ENCODE measurements at places on chromosomes 1 and 21.

DNA sequence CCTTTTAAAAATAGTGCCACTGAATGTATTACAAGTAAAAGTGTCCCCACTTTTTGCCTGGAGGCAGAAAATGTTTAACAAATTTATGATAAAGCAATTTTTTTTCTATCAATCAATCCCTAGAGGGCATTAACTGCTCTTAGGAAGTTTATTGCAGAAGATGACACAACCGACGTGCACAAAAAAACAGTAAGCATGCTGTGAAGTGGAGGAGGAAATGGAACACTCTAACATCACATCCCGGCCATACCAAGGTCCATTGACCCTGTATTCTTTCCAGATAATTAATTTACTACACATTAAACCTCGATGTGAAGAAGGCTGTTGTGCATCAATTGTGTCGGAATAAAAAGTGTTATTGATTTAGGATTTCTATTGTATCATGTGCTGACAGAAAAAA is 264.9 kb upstream of the NR5A2 start:
- H3K27me3 ChIP-seq: no peaks in the 10 kb centered on the region
- no peak overlapping the region for H3K4me3 ChIP-seq
- no peaks in the 10 kb centered on the region for H3K36me3 ChIP-seq
- no peak for DNase-seq
- H3K27ac ChIP-seq: no peak overlapping the region
- H3K4me1 ChIP-seq: no peaks in the 10 kb centered on the region

- peaks cover 15% of the 10 kb centered on the region for H3K27me3 ChIP-seq
- no peaks in the 10 kb centered on the region for H3K4me1 ChIP-seq
- no peaks in the 10 kb centered on the region for H3K36me3 ChIP-seq
- DNase-seq: no peak
- no peak overlapping the region for H3K27ac ChIP-seq
These were observed 57.6 kb downstream of the ABCA4 start for GRCh38 chr1:94063379-94063778.

DNA sequence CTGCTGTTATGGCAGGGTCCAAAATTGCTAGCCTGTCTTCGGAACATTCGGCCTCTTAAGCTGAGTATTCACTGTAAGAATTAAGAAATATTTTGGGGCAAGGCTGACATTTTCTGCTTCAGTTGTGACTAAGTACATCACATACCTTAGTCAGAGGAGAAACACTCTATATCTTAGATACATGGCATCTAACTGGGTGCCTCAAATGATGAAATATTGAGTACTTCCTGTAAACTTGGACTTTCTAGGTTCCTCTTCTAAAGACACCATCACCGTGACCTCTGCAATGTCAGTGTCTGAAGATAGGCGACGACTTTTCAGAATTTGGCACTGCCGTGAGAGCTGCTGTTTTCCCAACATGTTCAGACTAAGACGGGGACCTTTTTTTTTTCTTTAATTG is 65.6 kb downstream of the PCBP3 start:
- peak overlapping the region; percentile 19 for H3K27ac ChIP-seq
- H3K4me3 ChIP-seq: no peak overlapping the region
- H3K36me3 ChIP-seq: no peaks in the 10 kb centered on the region
- no peaks in the 10 kb centered on the region for H3K27me3 ChIP-seq
- DNase-seq: peak; percentile 50
- peaks cover 5% of the 10 kb centered on the region for H3K4me1 ChIP-seq

GRCh38 chr1:23692308-23692871 is 784 bp downstream of the RPL11 start:
- peak overlapping the region; percentile 84 for H3K27ac ChIP-seq

DNA sequence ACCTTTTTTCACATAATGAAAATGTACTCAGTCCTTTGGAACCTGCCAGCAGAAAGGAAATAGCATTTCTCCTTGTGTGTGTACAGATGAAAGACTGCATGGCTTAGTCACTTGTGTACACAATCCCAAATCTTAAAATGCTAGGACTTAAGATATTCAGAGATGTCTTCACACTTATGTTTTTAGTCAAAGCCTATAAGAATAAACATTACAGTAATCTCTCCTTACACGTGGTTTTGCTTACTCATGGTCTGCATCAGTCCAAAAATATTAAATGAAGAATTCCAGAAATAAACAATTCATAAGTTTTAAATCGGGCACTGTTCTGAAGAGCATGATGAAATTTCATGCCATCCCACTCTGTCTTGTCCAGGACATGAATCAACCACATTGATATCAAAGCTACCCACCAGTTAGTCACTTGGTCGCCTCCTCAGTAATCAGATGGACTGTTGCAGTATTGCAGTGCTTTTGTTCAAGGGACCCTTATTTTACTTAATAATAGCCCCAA is 75.7 kb upstream of the RRP15 start:
- no peak overlapping the region for H3K27ac ChIP-seq
- H3K36me3 ChIP-seq: no peaks in the 10 kb centered on the region
- H3K27me3 ChIP-seq: no peaks in the 10 kb centered on the region
- H3K4me3 ChIP-seq: no peak overlapping the region

DNA sequence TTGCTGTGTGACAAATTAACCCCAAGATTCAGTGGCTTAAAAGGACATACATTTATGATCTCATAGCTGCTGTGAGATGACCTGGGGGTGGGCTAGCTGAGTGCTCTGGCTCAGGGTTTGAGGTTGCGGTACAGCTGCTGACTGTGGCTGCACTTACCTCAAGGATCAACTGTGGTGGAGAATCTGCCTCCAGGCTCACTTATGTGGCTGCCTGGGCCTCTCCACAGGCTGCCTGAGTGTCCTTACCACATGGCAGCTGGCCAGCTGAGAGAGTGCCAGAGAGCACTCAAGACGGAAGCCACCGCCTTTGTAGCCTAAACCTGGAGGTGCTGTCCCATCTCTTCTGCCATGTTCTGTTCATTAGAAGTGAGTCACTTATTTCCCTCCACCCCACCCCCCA is 5.7 kb downstream of the LRRC71 start:
- peaks cover 80% of the 10 kb centered on the region for H3K27me3 ChIP-seq
- H3K27ac ChIP-seq: no peak overlapping the region
- DNase-seq: peak; percentile 11
- H3K36me3 ChIP-seq: no peaks in the 10 kb centered on the region
- no peak overlapping the region for H3K4me3 ChIP-seq

DNA sequence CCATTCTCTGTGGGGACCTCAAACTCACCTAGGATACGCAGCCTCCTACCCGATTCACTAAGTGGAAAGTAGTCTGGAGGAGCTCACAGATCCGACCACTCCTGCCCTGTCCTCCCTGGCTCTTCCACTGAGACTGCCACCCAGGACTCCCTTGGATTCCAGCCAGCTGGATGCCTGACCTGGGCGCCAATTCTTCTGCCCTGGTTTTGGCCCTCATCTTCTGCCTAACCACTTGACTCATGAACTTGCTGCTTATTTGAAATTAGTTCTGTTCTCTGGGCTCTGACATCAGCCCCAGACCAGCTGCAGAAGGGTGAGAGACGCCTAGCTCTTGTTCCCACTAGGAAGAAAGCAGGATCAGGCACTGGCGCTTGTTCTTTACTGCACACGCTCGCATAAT is 48.9 kb downstream of the SLC35D1 start:
- H3K36me3 ChIP-seq: peaks cover 5% of the 10 kb centered on the region
- DNase-seq: no peak
- no peaks in the 10 kb centered on the region for H3K4me1 ChIP-seq
- H3K27me3 ChIP-seq: no peaks in the 10 kb centered on the region

GRCh38 chr1:80994934-80995333 is 805.8 kb upstream of the ADGRL2 start:
- DNase-seq: no peak
- no peaks in the 10 kb centered on the region for H3K27me3 ChIP-seq
- no peak overlapping the region for H3K27ac ChIP-seq
- no peaks in the 10 kb centered on the region for H3K36me3 ChIP-seq
- no peaks in the 10 kb centered on the region for H3K4me1 ChIP-seq
- H3K4me3 ChIP-seq: no peak overlapping the region

- H3K27ac ChIP-seq: no peak overlapping the region
- peaks cover 29% of the 10 kb centered on the region for H3K27me3 ChIP-seq
- H3K36me3 ChIP-seq: no peaks in the 10 kb centered on the region
- H3K4me1 ChIP-seq: peaks cover 11% of the 10 kb centered on the region
- peak overlapping the region; percentile 26 for H3K4me3 ChIP-seq
These were observed 1.2 kb downstream of the HES4 start for GRCh38 chr1:998745-998994.

GRCh38 chr1:206893380-206893779 is 3.9 kb upstream of the IL24 start:
- H3K4me3 ChIP-seq: no peak overlapping the region
- no peaks in the 10 kb centered on the region for H3K27me3 ChIP-seq
- no peak for DNase-seq
- no peaks in the 10 kb centered on the region for H3K36me3 ChIP-seq
- H3K27ac ChIP-seq: no peak overlapping the region

DNA sequence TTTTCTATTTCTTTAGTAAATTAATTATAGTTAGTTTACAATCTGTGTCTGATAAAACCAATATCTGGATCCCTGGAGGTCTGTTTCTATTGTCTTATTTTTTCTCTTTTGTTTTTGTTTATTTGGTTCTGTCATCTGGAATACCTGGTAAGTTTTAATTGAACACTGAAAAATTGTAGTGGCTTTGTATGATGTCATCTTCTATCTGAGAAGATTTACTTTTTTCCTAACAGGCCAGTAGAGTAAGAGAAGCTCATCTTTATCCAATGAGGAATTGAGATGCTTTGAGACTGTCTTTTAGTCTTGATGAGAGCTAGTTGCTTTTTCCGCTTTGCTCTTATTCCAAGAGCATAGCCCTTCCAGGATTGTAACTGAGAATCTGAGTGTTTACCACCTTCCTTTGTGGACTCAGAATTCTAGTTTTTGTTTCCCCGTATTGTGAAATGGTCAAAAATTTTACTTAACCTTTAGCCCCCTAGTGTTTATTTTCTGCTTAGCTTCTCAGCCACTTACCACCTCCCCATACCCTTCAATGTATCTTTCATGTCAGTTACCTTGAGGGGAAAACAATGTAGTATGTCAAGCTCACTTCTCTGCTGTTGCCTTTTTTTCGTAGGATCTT is 25.0 kb downstream of the PTGFRN start:
- no peaks in the 10 kb centered on the region for H3K36me3 ChIP-seq
- no peak overlapping the region for H3K27ac ChIP-seq
- no peaks in the 10 kb centered on the region for H3K4me1 ChIP-seq
- H3K27me3 ChIP-seq: no peaks in the 10 kb centered on the region

DNA sequence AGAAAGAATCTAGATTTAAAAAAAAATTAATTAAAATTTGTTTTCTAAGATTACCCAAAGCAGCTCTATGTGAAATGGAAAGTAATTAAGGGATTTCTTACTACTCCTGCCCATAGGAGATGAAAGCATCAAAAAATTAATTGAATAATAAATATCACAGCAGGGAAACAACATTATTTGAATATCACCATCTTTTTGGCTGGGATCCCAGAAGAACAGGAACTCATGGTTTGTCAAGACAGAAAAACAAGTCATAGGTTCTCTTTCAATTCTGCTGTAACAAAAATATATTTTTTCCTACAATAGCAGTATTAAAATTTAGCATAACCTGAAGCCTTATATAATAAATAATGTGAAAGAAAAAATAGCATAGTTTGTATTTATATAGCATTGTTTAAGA is 1713.4 kb downstream of the NCAM2 start:
- no peak overlapping the region for H3K4me3 ChIP-seq
- H3K27ac ChIP-seq: no peak overlapping the region
- H3K4me1 ChIP-seq: no peaks in the 10 kb centered on the region

GRCh38 chr1:44212355-44213221 is 683 bp upstream of the DMAP1 start:
- no peaks in the 10 kb centered on the region for H3K27me3 ChIP-seq
- DNase-seq: no peak
- peak overlapping the region; percentile 98 for H3K4me3 ChIP-seq
- H3K27ac ChIP-seq: peak overlapping the region; percentile 79
- peaks cover 17% of the 10 kb centered on the region for H3K4me1 ChIP-seq

DNA sequence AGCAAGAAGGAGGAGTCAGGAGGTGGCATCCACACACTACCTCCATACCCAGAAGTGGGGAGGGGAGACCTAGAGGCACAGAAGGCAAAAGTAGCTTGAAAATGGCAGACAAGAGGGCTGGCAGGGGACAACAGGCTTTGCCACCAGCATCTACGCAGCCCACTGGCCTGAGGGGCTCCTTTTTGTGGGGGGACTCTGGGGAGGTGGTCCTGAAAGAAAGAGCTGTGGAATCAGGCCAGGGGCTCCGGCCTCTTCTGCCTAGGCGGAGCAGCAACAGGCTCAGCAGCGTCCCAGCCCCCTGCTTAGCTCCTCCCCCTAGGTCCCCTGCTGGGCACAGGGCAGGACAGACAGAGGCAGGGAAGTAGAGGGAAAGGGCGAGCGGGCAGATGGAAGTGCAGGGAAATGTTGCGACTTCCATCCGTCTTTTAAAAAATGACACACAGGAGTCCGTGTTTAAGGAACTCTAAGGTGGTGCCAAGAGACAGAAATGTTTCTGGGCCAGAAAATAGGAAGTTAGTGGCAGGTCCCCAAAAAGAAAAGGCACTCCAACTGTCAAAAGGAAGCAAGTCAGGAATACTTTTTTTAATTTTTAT is 10.0 kb upstream of the LEFTY2 start:
- no peak overlapping the region for H3K4me3 ChIP-seq
- H3K4me1 ChIP-seq: peaks cover 12% of the 10 kb centered on the region
- H3K27ac ChIP-seq: no peak overlapping the region
- H3K27me3 ChIP-seq: no peaks in the 10 kb centered on the region

DNA sequence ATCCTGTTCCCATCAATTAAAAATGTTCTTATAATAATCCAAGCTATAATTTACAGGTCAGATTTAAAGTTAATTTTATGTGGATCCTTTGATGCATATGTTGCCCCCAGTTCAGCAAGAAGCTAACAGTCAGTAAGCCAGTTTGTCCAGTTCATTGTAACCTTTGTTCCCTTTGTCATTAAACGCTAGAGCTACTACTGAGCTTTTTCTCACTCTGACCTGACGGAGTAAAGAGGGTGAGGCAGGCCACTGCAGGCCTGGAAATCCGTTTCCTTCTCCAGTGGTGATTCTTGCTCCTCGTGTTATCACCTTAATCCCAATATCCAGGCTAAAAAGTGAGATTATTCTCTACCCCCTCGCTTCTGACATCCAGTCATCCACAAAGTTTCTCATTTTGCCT is 10.2 kb downstream of the YBX1 start:
- H3K4me3 ChIP-seq: no peak overlapping the region
- peaks cover 58% of the 10 kb centered on the region for H3K36me3 ChIP-seq
- no peaks in the 10 kb centered on the region for H3K27me3 ChIP-seq
- no peaks in the 10 kb centered on the region for H3K4me1 ChIP-seq
- DNase-seq: no peak

DNA sequence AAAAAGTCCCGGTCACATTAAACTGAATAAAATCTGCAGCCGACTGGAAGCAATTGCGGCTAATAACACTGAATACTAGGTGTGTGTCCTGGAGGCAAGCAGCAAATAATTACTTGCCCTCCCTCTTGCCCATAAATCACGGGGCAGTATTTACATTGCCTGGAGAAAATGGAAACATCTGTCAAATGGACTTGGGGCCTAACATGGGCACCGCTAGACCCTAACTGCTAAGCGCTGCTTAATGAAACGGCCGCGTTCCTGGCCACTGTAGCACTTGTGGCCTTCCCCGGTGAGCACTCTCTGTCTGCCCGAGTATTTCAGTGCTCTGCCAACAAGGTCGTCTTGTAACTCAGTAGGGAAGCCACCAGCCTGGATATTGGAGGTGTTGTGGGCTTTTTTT is 23.9 kb upstream of the KNCN start:
- DNase-seq: no peak
- H3K4me1 ChIP-seq: peaks cover 22% of the 10 kb centered on the region
- no peak overlapping the region for H3K4me3 ChIP-seq

Measured in CD14-positive monocyte (primary cell).